Cerebellar nuclear complex (tissue), 1 donor: ENCODE measurements at places on chromosomes 16 and 17.

- DNase-seq = no peak
Observed at GRCh38 chr17:38564869-38565268, 40.9 kb downstream of the SRCIN1 start.

DNA sequence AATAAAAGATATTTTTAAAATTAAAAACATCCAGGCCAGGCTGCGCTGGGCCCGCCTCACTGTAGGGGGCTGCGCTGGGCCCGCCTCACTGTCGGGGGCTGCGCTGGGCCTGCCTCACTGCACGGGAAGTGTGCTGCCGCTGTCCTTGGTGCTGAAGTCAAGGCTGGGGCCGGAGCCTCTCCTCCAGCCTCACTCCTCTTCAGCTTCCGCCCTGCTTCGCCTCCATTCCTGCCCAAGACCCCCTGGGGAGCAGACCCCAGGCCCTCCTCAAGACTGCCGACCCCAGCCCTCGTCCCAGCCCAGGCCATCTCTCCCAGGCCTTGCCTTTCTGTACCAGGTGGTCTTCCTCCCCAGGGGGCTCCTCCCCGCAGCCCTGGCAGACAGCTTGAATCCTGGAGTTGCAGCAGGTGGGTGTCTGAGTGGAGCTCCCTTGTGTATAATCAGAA, 26.2 kb downstream of the ENDOV start:
- no peak for DNase-seq

- DNase-seq = peak; percentile 79
Observed at GRCh38 chr17:77884019-77884418, 74.5 kb upstream of the TNRC6C start.

DNA sequence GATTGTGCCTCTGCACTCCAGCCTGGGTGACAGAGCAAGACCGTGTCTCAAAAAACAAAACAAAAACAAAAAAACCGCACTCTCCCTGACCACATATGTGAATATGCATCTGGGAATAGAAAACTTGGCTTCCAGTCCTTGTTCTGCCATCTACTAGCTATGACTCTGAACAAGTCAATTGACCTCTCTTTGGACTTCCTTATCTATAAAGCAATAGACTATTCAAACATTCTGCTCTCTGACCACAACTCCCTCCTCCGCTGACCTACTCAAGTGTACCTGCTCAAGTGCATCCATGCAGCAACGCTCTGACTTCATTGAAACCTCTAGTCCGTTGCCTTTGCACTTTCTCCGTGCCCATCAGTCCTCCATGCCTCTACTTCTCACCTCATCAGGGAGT, 52.6 kb upstream of the KDM6B start:
- no peak for DNase-seq

- peak; percentile 59 for DNase-seq
Observed at GRCh38 chr16:10738231-10739077, 5.2 kb upstream of the NUBP1 start.

- no peak for DNase-seq
Observed at GRCh38 chr17:56815711-56816110, 18.0 kb downstream of the C17orf67 start.

- DNase-seq = no peak
Observed at GRCh38 chr17:69090365-69090764, 29.6 kb upstream of the ABCA9 start.

DNA sequence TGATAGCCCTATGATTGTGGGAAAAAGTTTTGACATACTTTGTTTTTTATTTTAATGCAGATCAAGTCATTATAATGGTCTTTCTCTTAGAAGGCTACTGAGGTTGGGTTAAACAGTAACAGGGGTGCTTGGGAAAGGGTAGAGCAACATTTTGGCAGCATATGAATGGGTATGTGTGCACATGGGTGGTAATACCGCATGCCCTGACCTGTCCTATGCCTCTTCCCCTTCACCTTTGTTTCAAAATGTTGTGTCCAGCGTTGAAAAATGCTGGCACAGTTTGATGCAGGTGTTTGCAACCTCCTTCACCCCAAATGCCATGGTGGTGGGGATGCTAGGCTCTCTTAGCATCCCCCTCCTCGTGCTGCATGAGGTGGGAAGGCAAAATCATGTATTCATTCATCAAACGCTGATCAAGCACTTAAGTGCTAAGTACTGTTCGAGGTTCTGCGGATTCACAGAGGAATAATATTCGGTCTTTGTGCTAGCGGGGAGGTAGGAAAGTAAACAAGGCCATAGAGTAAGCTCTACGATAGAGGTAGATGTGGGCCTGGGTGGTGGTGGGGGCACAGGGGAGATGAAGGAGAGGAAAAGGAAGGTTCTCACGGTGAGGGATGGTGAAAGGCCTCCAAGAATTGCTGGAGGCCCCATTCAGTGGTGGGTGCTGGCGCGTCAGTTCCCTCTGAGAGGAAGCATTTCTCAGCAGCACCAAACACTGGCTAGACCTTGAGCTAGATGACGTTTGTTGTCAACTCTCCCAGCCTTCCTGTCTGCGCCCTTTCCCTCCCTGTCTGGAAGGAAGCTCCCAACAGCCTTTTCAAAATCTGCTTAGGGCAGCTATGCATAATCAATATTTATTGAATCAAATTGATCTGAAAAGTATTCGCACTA, 13.3 kb upstream of the MARCHF10 start:
- DNase-seq = no peak

GRCh38 chr17:68961214-68961882, 6.2 kb upstream of the ABCA8 start:
- peak; percentile 33 for DNase-seq

- DNase-seq = no peak
Observed at GRCh38 chr17:59683283-59683682, 23.9 kb downstream of the PTRH2 start.

GRCh38 chr17:44043272-44043696, 23.2 kb downstream of the LSM12 start:
- no peak for DNase-seq

- DNase-seq = no peak
Observed at GRCh38 chr17:63587770-63588169, 12.9 kb upstream of the TACO1 start.

DNA sequence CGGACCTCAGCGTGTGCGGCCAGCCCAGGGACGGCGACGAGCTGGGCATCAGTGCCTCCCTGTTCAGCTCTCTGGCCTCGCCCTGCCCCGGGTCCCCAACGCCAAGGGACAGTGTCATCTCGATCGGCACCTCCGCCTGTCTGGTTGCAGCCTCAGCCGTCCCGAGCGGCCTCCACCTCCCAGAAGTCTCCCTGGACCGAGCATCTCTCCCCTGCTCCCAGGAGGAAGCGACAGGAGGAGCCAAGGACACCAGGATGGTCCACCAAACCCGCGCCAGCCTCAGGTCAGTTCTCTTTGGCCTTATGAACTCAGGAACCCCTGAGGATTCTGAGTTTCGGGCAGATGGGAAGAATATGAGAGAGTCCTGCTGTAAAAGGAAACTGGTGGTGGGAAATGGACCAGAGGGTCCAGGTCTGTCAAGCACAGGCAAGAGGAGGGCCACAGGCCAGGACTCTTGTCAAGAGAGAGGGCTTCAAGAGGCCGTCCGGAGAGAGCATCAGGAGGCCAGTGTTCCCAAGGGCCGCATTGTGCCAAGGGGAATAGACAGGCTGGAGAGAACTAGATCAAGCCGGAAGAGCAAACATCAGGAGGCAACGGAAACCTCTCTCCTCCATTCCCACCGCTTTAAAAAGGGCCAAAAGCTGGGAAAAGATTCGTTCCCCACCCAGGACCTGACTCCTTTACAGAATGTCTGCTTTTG, 825 bp downstream of the HASPIN start:
- DNase-seq = no peak

- DNase-seq = no peak
Observed at GRCh38 chr16:59459806-59460205, 725.7 kb upstream of the GOT2 start.

DNA sequence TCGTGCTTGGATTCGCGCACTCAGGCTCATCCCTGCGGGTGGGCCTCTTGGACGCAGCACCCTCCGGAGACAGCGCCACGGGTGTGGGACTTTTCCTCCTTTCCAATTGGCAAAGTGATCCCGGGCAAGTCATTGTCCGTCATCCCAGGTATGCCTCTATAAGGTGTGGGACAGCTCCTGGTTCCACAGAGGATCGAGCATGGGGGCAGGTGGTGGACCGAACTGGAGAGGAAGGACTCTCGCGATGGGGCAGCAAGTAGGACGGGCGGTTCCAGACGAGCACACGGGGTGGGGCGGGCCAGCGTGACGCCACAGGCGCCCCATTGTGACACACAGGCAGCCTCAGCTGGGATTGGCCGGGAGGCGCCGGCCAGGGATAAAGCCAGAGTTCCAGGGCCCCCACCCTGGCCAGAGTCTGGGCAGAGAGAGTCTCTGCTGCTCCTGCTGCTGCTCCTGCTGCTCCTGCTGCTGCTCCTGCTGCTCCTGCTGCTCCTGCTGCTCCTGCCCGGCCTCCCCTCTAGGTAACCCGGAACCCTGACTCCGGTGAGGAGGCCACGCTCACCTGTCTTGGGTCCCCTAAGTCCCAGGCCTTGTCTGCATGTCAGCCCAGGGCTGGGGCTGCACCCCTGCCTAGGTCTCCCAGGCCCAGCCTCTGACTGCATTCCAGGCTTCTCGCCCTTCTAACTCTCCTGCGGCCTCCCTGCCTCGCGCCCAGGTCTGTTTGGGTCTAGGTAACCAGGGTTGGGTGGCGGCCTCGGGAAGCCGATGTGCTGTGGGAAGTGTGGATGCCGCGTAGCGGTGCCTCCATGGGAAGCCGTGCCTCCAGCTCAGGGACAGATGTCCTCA, 38.5 kb upstream of the SLC47A1 start:
- DNase-seq = no peak

DNA sequence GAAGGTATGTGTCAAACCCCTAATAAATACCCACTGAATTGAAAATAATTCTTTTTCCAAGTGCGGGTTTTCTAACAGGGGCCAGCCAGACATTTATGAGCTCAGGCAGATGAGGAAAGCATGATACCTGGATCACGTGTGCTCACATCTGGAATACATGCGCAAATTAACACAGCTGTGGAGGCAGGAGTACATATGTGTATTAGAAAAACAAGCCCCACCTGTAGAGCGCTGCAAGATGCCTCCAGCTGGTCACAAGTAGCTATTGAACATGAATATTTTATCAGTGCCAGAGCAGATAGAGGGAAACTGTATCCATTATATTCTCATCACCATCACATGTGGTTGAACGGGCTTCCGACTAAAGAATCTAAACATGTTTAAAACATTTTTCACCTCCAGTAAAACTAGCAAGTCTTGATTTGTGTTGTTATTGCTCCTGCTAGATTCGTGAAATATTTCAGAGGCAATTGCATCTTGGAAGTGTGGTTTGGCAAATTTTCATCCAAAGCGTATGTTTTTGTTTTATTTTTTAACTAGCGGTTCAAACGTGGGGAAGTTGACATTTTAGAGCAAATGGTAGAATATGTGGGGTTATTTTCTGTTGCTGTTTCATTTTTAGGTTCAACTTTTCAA, 482.8 kb downstream of the CDH13 start:
- DNase-seq = no peak

DNA sequence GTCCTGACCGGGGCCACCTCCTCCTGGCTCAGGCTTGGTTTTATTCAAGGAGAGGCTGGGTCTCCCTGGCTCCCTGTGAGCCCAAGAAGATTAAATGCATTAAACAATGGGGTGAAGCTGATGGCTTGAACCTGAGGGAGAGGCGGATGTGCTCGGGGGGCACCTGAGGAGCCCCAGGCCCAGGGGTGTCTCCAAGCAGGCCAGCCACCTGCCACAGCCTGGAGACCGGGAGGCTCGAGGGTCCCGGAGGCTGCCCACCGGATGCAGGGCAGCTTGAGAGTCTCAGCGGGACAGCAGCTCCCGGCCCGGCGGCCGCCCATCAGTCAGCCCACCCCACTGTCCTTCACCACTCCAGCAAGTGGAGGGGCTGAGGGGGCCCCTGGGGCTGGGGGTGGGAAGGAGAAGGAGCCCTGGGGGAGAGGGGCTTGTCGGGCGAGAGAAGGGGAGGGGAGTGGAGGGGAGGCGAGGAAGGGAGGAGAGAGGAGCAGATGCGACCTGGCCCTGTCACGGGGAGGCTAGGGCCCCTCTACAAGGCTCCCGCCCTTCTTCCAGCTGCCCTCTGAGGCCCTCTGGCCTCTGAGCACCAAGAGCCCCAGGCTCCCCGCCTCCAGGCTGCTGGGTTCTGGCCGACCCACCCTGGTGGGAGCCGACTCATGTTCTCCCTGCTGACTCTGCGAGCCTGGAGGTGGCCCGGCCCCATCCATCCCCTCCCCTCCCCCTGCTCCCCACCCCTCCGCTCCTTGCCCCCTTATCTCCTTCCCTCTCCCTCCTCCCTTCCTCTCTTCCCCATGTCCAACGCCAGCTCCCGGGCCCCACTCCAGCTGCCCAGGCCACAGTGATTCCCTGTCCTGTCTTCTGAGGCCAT, 13.2 kb downstream of the CD7 start:
- DNase-seq = no peak

DNA sequence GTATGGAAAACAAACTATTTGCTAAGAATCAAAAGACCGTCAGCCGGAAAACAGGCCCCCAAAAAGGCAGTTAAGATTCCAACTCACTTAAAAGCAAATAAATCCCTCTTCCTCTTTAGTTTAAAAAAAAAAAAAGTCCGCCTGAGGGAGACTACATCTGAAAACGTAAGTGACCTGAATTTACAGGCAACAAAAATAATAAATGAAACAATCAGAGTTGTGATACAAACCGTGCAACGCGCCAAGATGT, 1.1 kb downstream of the KANSL1 start:
- DNase-seq = no peak

- DNase-seq = no peak
Observed at GRCh38 chr17:75689441-75689873, 22.3 kb downstream of the SAP30BP start.

- no peak for DNase-seq
Observed at GRCh38 chr16:77295896-77296295, 96.7 kb downstream of the SYCE1L start.

- DNase-seq = no peak
Observed at GRCh38 chr17:72349491-72349995, 228.7 kb downstream of the SOX9 start.

- no peak for DNase-seq
Observed at GRCh38 chr16:23509441-23509754, 896 bp downstream of the GGA2 start.

GRCh38 chr16:11624205-11624604, 37.5 kb upstream of the LITAF start:
- no peak for DNase-seq

DNA sequence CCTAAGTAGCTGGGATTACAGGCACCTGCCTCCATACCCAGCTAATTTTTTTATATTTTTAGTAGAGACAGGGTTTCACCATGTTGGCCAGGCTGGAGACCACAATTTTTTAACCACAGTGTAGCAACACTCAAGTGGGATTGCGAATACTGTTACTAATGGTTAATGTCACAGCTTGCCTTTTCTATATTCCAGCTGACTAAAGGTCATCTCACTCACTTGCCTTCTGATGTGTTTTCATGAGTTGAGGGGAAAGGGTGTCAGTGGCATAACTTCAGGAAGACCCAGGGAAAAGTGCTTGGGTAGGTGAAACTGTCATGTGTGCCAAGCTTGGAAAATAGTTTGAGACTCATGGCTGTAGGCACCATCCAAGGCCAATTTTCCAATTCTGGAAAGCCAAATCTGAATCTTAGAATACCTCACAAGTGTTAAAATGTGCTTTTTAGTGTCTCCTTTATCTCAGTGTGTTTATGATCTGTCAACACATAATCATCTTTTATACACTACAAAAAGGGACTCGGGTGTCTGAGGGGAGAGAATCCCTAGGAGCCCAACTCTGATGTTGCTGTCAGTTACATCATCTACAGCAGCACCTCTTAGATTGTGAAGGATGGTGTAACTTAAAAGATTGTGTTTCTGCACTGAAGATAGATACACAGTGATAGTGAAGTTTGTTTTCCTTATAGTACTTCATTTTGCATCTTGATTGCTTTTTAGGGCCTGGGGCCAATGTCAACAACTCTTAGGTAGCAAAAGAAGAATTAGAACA, 27.1 kb downstream of the OGFOD1 start:
- DNase-seq = no peak
